ENCODE measurements at places on chromosomes 11 and 22. TPM values are rescaled to one million over a fixed set of nuclear protein-coding genes. Genes with fewer than 3 reads are reported as not detected.

DNA sequence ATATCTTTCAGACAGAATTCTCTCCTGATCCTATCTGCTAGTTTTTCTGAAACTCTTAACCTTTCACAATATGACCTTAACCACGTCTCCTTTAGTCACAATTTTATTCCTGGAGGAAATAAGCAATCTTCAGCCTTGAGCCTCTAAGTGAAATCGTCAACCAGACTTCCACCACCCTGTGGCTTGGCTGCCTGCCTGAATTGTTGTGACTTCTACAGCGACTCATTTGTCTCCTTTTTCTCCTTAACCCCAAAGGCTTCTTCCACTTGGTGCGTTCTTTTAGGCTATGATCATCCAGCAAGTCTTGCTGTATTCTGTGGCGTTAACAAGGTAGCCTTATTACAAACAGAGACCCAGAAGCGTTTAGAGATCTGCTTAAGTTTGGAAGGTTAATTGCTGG, 535.1 kb upstream of the ARHGAP42 start:
- no peak for DNase-seq

DNA sequence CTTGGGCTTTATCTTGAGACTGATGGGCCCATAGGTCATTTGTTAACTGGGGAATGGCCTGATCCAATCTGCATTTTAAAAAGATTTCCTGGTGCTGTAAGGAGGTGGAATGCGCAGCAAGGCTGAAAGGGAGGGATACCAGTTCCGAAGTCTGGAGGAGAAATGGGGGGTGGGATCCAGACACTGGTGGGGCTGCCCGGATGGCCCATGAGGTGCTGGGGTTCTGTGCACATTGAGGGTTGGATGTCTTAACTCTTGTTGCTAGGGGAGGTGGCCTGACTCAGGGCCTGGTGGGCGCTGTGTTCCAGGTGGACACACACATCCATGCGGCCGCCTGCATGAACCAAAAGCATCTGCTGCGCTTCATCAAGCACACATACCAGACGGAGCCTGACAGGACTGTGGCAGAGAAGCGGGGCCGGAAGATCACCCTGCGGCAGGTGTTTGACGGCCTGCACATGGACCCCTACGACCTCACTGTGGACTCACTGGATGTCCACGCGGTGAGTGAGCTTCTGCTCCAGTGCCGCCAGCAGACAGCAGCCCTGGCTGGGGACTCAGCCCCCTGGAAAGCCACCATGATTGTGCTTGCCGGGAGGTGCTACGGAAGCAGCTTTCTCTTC, 38.1 kb downstream of the AMPD3 start:
- DNase-seq = no peak

GRCh38 chr11:95999711-96000406, 76.0 kb upstream of the MTMR2 start:
- no peak for DNase-seq

- no peak for DNase-seq
These were observed 270.5 kb downstream of the TENM4 start for GRCh38 chr11:79170321-79170720.

DNA sequence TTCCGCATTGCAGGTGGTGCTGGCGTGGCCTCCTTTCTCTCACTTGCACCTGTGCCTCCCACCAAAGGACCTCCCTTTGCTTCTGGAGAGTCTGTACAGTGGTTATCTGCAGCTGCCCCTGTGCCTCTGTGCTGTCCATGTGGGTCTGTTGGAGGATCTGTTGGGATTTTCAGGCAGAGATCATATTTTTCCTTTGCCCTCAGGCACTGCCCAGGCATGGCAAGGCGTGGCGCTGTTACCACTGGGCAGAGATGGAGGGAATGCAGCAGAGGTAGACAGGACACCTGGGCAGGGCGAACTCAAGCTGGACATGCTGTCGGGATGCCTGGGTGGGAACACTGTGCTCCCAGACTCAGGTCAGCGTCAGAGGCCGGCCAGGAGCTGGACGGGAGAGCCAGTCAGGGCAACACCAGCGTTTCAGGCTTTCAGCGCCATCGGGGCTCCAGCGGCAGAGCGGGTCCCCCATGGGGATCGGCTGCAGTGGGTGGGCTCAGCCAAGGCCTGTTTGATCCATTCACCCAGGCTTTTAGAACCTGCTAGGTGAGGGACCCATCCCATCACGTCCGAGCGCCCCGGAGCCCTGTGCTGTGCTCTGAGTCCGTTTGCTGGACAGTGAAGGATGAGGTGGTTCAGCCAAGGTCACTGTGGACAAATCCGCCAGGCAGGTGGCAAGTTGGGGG, 718.9 kb downstream of the BRD1 start:
- DNase-seq = no peak

The RIMBP3B gene
- polyA plus RNA-seq = not detected

GRCh38 chr22:50143096-50143495, 27.4 kb upstream of the PANX2 start:
- DNase-seq = no peak

The RAB38 gene
- 15.1 TPM for polyA plus RNA-seq

The DGAT2 gene
- 1.6 TPM for polyA plus RNA-seq

GRCh38 chr11:72378704-72379383, 55.5 kb downstream of the CLPB start:
- DNase-seq = peak; percentile 69

The TMPRSS5 gene
- polyA plus RNA-seq = 0.99 TPM

GRCh38 chr11:914747-915501, 4.3 kb upstream of the CHID1 start:
- no peak for DNase-seq

All from right lung (tissue), 10 donors.